ENCODE measurements at places on chromosomes 2 and 18.
A peak's percentile ranks its signal among the peaks of the same experiment; 100 is the strongest.

- no peak for DNase-seq
- H3K4me1 ChIP-seq = peaks cover 9% of the 10 kb centered on the region
- H3K36me3 ChIP-seq = no peaks in the 10 kb centered on the region
- no peak overlapping the region for H3K27ac ChIP-seq
- H3K27me3 ChIP-seq = no peaks in the 10 kb centered on the region
- H3K4me3 ChIP-seq = no peak overlapping the region
Measured at GRCh38 chr2:158990397-158991214, 22.2 kb downstream of the TANC1 start.

GRCh38 chr2:161414042-161415033 lies 1.8 kb upstream of the TBR1 start:
- DNase-seq = peak; percentile 23
- peaks cover 14% of the 10 kb centered on the region for H3K4me1 ChIP-seq
- peak overlapping the region; percentile 8 for H3K4me3 ChIP-seq
- no peak overlapping the region for H3K27ac ChIP-seq
- H3K27me3 ChIP-seq = peaks cover 66% of the 10 kb centered on the region
- H3K36me3 ChIP-seq = no peaks in the 10 kb centered on the region

DNA sequence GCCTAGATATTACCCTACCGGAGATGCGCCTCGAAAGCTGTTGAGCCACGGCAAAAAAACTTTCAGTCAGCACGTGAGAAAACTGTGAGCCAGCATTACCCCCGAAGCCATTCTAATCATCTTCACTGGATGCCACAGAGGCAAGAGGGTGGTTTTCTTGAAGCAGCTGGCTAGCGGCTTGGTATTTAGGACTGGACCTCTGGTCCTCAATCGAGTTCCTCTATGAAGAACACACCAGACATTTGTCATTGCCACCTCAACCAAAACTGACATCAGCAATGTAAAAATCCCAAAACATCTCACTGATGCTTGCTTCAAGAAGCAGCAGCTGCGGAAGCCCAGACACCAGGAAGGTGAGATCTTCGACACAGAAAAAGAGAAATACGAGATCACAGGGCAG lies 52.8 kb upstream of the SLC66A3 start:
- no peak overlapping the region for H3K27ac ChIP-seq
- DNase-seq = no peak
- no peaks in the 10 kb centered on the region for H3K36me3 ChIP-seq
- H3K4me3 ChIP-seq = no peak overlapping the region
- H3K4me1 ChIP-seq = no peaks in the 10 kb centered on the region

DNA sequence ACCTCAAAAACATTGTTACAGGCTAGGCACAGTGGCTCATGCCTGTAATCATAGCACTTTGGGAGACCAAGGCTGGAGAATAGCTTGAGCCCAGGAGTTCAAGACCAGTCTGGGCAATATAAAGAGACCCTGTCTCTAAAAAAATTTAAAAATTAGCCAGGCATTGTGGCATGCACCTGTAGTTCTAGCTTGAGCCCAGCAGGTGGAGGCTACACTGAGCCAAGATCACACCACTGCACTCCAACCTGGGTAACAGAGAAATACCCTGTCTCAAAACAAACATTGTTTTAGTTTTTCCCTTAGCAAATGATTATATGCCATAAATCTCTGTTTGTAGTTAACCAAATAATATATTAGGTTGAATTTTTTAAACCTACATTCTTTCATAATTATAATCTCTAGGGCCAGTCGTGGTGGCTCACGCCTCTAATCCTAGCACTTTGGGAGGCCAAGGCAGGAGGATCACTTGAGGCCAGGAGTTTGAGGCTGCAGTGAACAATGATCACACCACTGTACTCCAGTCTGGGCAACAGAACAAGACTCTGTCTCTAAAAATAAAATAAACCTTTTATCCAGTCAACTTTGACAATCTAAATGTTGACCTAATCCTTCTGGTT lies 13.3 kb upstream of the CYP20A1 start:
- DNase-seq = no peak
- no peak overlapping the region for H3K27ac ChIP-seq
- H3K4me1 ChIP-seq = no peaks in the 10 kb centered on the region
- H3K27me3 ChIP-seq = no peaks in the 10 kb centered on the region

- no peak overlapping the region for H3K4me3 ChIP-seq
- DNase-seq = no peak
- H3K27me3 ChIP-seq = no peaks in the 10 kb centered on the region
- H3K36me3 ChIP-seq = no peaks in the 10 kb centered on the region
- H3K27ac ChIP-seq = no peak overlapping the region
Measured at GRCh38 chr2:217467331-217467730, 535.5 kb downstream of the TNS1 start.

DNA sequence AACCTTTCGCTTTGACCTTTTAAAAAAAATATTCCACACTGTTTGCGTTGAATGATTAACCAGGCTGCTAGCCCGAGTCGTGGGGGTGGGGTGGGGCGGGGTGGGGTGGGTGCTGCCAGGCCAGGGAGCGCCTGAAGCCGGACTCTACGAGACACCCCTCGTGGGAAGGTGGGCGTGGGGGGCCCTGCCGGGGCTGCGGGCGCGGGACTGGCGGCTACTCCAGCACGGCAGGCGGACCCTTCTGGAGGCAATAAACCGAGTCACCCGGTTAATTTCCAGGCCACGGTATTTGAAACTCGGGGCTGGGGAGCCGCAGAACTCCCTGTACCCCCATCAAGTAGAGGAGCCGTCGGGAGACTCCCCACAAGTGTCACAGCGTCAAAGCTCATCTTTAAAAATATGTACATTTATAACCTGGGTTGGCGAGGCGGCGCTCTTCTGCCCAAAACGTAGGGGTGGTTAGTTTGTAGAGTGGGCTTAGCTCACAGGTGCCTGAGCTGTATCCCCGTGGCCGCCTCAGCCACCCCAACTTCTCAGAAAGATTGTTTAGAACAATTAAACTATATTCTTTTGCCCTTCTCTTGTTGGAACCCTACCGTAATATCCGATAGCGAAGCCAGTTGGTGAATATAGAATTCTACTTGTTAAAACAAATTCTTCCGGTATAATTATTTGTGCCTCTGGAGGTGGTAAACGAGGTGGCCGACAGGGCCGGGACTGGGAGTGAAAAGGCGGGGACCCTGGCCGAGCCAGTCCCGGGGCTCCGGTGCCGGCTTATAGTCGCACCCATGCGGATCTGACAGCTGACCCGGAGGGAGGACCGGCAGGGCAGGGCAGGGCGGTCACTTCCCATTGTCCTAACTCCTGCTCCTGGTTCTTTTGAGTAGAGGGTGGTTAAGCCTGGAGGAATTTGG lies 1.4 kb downstream of the B3GNT2 start:
- peak overlapping the region; percentile 96 for H3K27ac ChIP-seq
- no peaks in the 10 kb centered on the region for H3K27me3 ChIP-seq
- DNase-seq = peak; percentile 50
- H3K36me3 ChIP-seq = no peaks in the 10 kb centered on the region
- H3K4me3 ChIP-seq = peak overlapping the region; percentile 99

DNA sequence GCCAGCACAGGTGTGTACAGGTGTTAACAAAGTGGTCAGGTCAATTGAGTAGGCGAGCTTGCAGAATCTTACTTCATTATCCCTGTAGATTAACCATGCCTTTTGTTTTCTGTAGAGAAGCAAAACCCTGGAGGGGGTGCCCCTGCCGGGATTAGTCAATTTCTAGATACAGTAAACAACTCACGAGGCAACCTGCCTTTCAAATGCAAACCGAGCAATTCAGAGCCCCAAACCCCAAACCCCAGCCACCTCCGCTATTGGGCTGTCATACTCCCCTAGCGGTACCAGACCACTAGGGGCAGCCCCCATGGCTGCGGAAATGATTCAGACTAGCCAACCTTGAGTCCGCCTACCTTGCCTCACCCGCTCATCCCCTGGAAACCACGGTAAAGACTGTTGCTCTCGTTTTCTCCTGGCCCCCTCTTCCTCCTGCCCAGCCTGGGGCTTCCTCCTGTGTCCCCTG lies 61.4 kb upstream of the KIF5C start:
- no peak overlapping the region for H3K4me3 ChIP-seq
- no peak overlapping the region for H3K27ac ChIP-seq
- peaks cover 11% of the 10 kb centered on the region for H3K27me3 ChIP-seq
- H3K4me1 ChIP-seq = no peaks in the 10 kb centered on the region

GRCh38 chr2:239268549-239268948 lies 132.3 kb downstream of the HDAC4 start:
- no peak for DNase-seq
- peaks cover 42% of the 10 kb centered on the region for H3K4me1 ChIP-seq
- no peaks in the 10 kb centered on the region for H3K36me3 ChIP-seq
- H3K27ac ChIP-seq = no peak overlapping the region
- H3K4me3 ChIP-seq = no peak overlapping the region
- no peaks in the 10 kb centered on the region for H3K27me3 ChIP-seq

DNA sequence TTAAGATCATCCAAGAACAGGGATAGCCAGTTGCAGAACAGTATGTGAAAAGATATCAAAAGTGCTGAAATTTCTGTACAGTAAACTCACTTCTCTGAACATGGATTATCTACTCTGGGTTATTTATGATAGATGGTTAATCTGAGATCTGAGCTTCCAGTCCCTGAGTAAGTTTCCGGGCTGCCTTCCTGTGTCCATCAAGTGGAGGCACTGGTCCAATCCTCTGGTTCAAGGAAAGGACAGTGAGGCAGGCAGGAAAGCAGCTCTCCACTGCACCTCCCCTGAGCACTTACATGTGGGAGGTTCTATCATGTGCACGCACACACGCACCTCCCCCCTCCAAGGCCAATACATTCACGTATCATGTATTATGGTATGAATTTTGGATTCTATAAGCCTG lies 32.5 kb downstream of the GPR45 start:
- H3K36me3 ChIP-seq = peaks cover 85% of the 10 kb centered on the region
- DNase-seq = no peak
- H3K27ac ChIP-seq = no peak overlapping the region
- H3K27me3 ChIP-seq = no peaks in the 10 kb centered on the region
- H3K4me3 ChIP-seq = no peak overlapping the region

DNA sequence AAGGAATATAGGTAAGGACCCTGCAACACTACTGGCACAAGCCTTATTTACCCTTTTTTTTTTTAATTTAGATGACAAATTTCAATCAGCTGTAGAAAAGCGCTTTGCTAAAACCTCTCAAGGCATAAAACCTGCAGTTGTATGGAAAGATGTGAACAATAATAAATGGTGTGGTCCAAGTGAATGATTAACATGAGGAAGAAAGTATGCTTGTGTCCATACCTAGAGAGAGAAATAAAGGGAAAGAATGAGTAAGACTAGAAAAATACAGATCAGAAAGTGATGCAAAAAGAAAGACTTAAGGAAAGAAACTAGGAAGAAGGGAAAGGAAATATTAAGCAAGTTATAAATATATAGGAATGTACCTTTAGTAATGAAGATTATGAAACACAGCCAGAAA lies 119.2 kb upstream of the SCN7A start:
- H3K4me1 ChIP-seq = no peaks in the 10 kb centered on the region
- no peak overlapping the region for H3K4me3 ChIP-seq
- no peaks in the 10 kb centered on the region for H3K36me3 ChIP-seq
- no peaks in the 10 kb centered on the region for H3K27me3 ChIP-seq
- no peak for DNase-seq

DNA sequence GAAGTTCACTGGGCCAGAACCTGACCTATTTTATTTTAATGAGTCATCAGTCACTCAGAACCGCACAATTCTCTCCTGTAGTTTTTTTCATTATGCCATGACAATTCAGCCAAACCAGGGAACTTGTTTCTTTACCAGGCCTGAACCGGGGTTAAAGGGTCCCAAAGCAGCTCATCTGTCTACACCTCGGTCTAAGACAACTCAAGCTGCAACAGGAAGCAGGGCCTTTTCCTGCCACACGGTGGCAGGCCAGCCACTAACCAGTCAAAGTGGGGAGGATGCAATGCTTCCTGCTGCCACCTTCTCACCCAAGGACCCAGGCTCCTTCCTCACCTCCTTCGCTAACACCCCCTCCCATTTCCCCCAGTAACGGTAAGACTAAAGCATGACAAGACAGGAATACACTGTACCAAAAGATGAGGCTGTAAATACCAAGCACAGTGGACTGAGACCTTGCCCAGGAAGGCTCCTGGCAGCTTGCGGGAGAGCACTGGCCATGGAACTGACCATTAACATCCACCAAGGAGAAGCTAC lies 56.7 kb upstream of the ACKR3 start:
- H3K27me3 ChIP-seq = no peaks in the 10 kb centered on the region
- H3K4me3 ChIP-seq = no peak overlapping the region
- peak; percentile 61 for DNase-seq
- H3K36me3 ChIP-seq = no peaks in the 10 kb centered on the region
- H3K4me1 ChIP-seq = peaks cover 14% of the 10 kb centered on the region
